A549 (cell line): ENCODE measurements at places on chromosomes 7 and 10.

- DNase-seq, result no peak
These were observed 93.1 kb downstream of the CARD11 start for GRCh38 chr7:2950578-2950977.

GRCh38 chr10:51074238-51075028, at the start of gene PRKG1:
Gene PRKG1 (plus strand): TSS chr10:51074487.
- peak; percentile 41 for DNase-seq

GRCh38 chr7:102843850-102844249, 69.0 kb upstream of the LRRC17 start:
- no peak for DNase-seq

- DNase-seq, result no peak
These were observed 683 bp upstream of the ENTPD7 start for GRCh38 chr10:99658622-99659030.
